ENCODE measurements at places on chromosomes 2 and 18.

- no peak for DNase-seq
These were observed 952 bp downstream of the ELMOD3 start for GRCh38 chr2:85355521-85355920.

GRCh38 chr2:66539452-66539851, 104.5 kb downstream of the MEIS1 start:
- no peak for DNase-seq

DNA sequence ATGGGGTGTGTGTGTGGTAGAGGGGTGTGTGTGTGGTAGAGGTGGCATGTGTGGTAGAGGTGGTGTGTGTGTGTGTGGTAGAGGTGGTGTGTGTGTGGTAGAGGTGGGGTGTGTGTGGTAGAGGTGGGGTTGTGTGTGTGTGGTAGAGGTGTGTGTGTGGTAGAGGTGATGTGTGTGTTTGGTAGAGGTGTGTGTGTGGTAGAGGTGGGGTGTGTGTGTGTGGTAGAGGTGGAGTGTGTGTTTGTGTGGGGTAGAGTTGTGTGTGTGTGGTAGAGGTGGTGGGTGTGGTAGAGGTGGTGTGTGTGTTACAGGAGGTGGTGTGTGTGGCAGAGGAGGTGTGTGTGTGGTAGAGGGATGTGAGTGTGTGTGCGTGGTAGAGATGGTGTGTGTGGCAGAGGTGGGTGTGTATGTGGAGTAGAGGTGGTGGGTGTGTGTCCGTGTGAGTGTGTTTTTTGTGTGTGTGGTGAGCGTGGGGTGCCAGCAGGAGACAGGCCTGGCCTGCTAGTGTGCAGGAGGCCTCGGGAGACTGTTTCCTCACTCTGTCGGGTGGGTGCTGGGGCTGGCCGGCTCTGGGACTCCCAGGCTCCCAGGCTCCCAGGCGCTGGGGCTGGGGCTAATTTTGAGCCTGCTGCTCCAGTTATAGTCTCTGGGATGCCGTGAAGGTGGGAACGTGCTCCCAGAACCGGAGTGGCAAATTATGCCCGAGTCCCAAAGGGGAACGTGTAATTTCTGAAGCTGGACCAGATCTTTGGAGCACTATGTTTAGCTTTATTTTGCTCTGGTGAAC, 165.2 kb downstream of the DYSF start:
- DNase-seq = no peak

- no peak for DNase-seq
These were observed 243.1 kb upstream of the PXDN start for GRCh38 chr2:1987379-1987778.

GRCh38 chr2:174051741-174052583, 86.8 kb upstream of the SP3 start:
- no peak for DNase-seq

DNA sequence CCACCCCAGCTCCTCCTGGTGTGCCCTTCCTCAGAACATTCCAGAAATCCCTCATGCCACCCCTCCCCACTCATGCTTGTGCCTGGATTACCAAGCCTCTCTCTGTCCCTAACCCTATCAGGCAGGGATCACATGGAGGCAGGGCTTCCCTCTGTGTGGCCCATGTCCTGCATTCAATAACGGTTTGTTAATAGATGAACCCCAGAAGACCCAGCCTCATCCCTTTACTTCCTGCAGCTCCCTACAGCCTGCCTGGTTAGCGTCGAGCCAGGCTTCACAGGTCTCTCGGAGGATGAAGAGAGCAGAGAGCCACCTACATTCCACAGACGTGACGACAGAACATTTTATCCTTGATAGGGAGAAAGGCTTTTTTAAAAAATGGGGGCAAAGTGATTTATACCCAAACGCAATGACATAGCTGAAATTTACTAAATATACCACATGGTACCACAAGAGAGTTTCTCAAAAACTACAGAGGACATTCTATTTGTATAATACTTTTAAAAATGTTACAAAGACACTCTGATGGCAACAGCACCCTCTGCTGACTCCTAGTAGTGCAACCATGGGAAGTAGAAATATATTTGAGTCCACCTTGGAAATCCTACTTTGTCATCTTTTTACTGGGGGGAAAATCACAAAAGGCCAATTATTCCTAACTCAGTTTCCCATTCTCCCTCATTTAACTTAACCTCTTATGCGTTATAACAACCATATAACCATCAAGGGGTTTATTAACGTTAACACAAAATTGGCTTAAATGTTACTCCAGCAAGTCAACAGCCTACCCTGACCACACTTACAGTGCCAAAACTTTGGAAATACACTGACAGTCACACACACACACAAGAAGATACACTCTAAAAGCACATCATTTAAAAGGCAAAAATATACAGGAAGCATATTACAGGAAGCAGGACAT, 30.7 kb downstream of the FBXO15 start:
- peak; percentile 13 for DNase-seq

DNA sequence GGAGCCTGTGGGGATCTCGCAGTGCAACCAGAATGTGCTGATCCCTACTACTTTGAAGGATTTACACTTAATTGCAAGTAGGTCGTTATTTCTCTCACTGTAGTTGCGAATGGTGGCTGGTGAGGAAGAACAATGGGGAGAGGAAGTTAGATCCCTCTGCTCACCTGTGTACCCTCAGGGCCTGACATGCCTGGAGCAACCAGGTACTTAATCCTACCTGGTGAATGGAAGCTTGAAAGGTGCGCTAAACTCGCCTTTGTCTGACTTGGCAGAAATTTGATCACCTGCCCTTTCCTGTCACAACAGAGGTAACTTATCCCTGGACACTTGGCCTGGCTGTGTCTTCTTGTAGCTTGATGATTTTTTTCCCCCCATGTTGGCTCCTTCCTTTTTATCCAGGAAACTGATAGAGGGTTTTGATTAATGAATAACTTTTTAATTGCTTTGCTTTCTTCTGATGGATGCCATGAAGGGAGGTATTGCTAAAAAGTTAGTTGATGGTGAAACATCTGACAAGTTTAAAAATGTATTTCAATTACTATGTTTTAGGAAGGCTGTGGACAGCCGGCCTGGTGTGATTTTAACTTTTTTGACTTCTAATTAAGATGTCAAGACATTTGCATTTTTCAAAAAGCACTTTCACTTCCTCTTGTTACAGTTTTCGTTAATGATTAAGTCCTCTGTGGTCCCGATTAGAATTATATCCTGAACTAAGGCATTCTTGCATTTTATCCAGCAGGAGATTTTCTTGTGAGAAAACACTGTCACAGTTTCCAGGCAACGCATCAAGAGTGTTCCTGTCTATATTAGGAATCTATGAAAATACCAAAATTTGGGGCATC, 9.2 kb downstream of the SGPP2 start:
- no peak for DNase-seq

DNA sequence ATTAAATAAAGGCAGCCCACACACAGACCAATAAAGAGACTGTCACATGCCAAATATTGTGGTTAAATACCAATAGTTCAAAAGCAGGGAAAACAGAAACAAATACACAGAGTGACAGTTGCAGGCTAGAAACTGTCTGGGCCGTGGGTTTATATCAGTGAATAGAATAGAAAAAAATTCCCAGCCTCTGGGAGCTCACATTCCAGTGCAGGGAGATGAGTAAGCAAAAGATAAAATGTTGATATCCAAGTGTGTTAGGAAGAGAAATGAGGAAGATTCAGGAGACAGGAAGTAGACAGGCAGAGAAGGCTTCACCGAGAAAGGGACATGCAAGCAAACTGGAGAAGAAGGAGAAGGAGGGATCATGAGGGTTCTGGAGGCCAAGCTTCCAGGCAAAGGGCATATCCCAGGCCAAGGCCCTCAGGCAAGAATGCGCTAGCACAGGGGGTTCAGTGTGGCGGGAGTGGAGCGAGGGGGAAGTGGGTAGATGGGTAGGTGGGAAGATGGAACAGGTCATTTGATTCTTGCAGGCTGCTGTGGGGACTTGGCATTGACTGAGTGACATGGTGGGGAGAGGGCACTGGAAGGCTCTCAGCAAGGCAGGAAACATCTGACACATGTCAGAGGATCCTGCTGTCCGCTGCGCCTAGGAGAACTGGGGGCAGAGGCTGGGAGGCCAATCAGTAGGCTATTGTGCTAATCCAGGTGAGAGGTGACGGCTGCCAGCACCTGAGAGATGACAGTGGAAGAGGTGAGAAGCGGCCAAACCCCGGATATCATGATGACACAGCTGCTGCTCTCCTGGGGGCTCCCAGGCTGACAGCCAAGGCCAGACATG, 89.2 kb downstream of the ZBTB7C start:
- DNase-seq = no peak

DNA sequence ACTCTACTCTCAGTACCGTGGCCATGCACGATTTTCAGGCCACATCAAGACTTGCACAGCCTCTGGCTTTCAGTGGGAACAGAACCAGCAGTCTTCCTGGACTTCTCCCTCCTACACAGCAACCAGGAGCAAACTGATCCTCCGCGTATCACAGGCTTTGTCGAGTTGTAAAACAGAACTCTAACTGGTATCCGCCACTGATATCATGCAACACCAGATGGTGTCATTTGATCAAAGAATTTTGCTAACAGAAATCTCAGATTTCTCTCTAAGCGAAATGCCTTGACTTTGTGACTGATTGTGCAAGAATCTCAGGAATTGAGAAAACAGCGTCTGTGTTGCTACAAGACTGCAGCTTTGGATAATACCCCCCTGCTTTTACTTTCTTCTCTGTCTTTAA, 85.7 kb downstream of the COPS8 start:
- DNase-seq = no peak

DNA sequence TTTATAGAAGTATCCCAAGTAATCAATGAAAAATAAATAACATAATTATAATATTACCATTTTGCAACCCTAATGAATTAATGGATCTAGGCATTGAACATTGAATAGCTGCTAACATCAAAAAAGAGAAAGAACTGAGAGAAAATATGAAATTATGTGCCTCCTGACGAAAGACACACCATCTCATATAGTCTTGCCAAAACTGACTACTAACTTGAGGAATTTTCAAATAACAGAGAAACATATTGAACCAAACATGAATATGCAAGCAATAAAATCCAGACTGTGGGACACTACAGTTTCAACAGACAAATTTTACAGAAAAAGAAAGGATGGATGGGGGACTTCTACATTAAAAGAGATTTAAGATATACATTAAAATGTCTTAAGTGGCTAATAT, 165.7 kb downstream of the WDPCP start:
- no peak for DNase-seq

DNA sequence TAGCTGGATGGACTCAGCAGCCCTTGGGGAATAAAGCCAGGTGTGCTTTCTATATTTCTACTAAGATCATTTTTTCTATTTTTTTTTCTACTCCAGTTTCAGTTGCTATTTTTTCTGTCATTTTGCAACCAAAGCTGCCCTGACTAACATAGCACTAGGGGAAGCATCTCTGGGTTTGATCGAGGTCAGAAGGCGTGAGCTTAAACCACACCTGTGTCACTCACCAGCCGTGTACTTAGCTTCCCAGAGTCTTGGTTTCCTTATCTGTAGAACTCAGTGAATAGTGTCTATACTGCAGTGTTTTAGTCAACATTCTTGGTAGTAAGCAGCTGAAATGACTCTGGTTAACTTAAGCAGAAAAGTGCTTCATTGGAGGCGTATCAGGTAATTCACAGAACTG, 489.6 kb upstream of the SPRED2 start:
- DNase-seq = no peak

DNA sequence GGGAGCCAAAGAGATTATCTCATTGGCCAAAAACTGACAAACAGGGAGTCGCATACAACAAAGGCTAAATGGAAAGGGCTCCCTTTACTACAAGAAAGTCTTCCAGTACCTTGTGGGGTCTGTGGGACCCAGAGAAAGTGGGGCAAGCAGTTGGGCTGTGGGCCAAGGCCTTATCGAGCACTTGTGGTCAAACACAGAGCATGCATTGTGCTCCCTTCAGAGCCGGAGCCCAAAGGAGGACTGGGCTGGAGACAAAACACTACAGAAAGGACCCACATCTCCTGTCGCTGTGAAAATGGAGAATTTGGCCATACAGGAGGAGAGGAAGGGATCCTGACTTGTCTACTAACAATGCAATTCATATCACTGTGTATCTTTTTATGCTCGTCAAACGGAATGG, 37.1 kb upstream of the SLC1A4 start:
- no peak for DNase-seq

DNA sequence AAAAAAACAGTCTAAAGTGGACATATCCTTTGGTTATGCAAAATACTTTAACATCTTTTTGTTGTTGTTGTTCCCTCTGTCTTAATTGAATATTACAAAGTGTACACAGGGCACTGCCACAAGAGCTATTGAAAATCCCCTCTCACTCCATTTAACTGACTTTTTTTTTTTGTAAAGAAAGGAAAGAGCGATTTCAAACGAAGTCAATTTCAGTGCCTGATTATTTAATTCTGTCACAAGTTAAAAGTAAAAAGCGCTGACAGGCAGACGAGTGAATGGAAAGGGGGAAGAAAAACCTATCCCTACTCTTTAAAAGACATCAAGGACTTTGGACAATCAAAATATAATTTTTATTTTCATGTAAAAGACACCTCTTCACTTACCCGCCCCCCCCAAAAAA, 1.9 kb downstream of the FIGN start:
- no peak for DNase-seq

DNA sequence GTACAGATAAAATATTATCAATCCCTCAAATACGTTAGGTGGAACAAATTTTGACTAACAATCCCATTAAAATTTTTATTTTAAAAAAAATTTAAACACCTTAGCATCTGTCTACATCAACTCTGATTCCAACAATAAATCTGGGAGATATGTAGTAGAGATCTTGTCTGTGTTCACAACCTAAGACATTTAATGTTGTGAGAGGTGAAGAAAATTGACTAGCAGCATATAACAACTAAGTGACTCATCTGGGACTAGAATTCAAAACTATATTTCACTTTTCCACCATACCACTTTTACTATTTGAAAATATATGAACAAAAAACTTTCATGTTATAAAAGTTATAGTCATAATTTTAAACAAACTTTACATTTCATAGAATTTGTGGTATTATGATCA, 97.9 kb downstream of the ATAD2B start:
- DNase-seq = no peak

DNA sequence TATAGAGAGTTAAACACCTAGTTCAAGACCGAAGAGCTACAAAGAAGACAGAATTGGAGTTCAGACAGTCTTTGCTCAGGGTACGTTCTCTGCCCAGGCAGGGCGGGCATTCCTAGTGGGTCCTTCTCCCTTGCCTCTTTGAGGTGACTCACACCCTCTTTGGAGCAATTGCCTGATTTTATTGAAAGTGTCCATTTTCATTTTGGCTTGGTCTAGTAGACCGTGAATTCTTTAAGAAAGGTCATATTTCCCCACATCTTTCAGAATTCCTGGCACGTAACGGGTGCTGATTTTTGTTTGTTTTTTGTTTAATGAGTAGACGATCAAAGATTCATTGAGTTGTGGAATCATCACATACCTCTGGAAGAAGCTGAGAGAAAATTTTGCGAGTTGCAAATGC, 871.5 kb downstream of the RNF144A start:
- no peak for DNase-seq

DNA sequence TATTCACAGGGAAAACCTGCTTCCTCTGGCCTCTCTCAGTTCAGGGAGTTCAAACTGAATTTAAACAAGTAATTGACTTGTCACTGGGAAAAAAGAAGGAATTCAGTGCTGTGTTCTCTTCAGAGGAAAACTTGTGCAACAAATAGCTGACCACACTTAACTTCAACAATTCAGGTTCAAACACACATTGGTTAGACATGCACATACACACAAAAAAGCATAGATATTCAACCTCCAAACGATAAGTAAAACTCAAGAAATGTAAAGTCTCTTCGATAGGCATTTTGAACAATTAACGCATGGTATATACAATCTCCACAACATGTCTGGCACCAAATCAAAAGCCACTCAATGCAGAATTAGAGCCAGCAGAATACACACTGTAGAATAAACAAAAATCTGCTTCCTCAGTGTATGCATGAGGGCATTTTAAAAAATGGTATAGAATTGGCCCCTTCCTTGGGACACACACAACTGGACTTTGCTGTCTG, 269.0 kb downstream of the TCF4 start:
- no peak for DNase-seq
